Activated gamma-delta T cell treated with anti-CD3 and anti-CD28 coated beads, Interleukin-2, amount 50 U/mL, for 16 hours (primary cell): ENCODE measurements at places on chromosomes 4 and X.

DNA sequence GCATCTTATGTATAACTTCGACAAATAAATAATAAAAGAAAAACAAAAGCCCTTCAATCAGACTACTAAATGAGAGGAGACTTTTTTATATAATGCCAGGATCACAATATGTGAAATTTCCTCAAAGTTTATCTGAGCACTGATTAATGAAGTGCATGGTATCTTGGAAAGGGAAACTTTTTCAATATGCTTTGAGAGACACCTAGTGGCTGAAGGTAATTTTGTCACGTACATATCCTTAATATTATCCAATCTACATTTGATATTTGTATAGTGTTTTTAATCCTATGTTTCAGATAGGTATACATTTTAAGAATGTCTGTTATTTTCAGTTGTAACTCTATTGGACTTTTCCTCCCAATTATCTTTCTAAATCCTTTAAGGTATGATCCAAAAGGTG lies 146.8 kb downstream of the KLHL4 start:
- DNase-seq: no peak

DNA sequence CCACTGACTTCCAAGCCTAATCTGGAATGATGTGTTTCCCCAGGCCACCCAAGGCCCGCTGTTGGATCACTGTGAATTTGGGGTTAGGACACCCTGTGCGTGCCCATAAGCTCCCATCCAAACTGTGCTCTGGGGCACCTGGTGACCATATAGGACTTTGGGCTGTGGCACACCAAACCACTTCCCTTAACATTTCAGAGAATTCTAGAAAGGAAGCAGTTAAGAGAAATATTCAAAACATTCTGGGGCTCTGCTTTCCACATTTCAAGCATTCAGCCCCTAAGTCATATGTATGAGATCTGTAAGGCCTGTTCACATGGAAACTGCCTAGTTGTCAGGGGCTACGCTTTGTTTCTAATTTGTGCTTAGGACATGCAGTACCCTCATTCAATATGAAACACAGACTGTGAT lies 14.4 kb downstream of the VGLL1 start:
- DNase-seq: no peak

- DNase-seq: no peak
These were observed 418.9 kb downstream of the CCSER1 start for GRCh38 chr4:90546114-90546513.

GRCh38 chr4:182788201-182788600 lies 129.0 kb downstream of the DCTD start:
- DNase-seq: no peak

GRCh38 chr4:56169061-56169460 lies 218.2 kb downstream of the AASDH start:
- no peak for DNase-seq

DNA sequence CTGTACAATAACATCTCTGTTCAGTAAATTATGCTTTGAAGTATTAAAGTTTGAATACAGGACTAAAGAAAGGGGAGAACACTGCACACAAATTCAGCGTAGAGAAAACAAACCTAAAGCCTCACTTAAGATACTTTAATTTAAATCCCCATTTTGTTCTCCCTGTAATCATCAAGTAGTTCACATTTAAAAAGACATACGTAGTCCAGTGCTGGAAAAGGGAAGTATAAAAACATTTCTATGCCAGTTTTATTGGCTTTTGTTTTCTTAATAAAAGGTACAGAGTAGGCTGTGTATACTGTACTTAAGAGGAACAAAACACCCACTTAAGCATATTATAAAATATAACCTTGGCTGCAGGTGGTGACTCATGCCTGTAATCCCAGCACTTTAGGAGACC lies 101.6 kb downstream of the FGF16 start:
- no peak for DNase-seq

DNA sequence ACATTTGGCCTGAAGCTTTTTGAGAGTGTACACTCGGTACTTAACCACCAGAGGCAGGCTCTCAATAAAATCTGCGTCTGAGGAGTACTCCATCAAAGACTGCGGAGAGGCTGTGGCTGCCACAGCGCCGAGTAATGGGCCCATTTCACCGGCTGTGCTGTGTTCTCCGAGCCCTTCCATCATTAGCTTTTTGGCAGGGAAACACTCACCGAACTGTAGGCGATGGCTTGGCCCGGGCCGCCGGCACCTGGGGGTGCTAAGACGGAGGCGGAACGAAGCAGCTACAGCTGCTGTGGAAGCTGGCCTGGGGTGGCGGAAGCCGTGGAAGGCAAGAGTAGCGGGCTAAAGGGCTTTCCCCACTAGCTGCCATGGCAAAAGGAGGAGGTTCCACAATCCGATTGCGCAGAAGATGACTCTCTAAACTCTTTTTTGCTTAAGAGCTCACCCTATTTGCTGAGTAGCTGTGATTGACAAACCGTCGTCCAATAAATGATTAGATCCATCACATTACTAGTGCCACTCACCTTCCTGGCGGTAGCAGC lies 48.5 kb upstream of the PABPC1L2A start:
- DNase-seq: no peak

DNA sequence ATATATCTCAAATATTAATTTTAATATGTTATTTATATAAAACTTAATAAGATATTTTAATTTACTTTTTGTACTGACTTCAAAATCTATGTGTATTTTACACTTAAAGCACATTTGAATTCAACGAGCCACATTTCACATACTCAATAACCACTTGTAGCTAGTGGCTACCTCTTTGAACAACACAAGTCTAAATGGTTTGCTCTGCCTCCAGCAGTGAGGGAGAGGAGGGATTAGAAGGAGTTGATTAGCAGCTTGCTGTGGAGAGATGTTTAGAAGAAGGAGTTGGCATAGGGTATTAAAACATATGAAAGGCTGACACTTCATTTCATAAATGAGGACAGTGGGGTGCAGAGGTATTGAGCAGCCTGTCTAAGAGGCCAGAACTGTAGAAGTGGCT lies 124.0 kb downstream of the ARHGAP24 start:
- DNase-seq: no peak

DNA sequence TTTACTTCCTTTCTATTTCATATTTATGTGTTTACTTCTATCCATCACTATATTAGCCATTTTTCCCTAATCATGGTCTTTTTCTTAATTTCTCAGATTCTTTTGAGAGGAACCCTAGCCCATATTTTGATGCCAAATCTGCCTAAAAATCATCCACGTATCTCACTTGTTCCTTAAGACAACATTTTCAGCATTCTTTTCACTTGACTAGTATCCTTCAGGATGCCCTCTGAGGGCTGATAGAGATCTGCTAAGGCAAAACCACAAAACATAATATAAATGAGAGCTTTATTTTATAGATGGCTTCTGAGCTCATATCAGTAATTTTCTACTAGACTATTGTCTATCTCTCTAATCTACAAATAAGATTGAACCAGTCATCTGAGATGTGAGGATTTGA lies 341.9 kb downstream of the GPM6A start:
- DNase-seq: no peak

DNA sequence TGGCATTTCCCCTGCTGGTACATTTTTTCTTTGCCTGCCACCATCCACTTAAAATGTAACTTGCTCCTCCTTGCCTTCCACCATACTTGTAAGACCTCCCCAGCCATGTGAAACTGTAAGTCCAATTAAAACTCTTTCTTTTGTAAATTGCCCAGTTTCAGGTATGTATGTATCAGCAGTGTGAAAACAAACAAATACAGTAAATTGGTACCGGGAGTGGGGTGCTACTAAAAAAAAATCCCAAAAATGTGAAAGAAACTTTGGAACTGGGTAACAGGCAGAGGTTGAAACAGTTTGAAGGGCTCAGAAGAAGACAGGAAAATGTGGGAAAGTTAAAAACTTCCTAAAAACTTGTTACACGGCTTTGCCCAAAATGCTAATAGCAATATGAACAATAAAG lies 16.3 kb downstream of the ARHGEF9 start:
- DNase-seq: no peak

- DNase-seq: no peak
These were observed 62.2 kb downstream of the PPP1R2C start for GRCh38 chrX:42715701-42716262.

DNA sequence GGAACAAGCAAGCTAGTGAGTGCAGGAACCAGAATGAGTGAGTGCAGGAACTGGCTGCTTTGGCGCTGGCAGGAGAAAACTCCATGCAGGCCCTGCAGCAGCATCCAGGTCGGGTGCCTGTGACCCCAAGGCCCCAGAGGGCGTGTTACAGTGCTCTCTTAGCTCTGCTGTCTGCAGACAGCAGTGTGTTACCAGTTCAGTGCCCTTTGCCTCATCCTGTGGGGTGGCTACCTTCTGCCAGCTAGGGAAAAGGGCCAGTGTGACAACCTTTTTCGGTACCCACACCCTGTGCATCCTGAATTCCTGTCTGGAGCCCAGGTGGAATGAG lies 202.3 kb upstream of the SMIM31 start:
- DNase-seq: no peak

DNA sequence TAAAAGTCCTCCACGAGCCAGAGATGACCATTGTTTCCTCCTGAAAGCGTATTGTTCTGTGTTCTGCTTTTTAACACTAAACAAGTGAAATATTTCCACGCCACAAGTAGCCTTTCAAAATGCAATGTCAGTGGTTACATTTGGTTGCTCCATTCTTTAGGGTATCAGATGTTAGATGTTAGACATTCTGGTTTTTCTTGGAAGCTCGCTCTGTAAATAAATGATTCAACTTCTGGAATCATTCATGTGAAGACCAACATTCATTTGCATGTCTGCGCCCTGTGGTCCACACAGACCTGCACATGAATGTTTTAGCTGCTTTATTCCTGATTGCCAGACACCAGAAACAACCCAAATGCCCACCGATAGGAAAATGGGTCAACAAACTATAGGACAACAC lies 38.0 kb upstream of the HELT start:
- DNase-seq: no peak

- DNase-seq: no peak
These were observed 280.1 kb downstream of the RAPGEF2 start for GRCh38 chr4:159382856-159383561.

GRCh38 chrX:19731307-19731820 lies 156.0 kb downstream of the SH3KBP1 start:
- no peak for DNase-seq

GRCh38 chrX:7111518-7111917 lies 36.0 kb upstream of the STS start:
- no peak for DNase-seq
